ENCODE measurements at places on chromosomes 7 and 10.

DNA sequence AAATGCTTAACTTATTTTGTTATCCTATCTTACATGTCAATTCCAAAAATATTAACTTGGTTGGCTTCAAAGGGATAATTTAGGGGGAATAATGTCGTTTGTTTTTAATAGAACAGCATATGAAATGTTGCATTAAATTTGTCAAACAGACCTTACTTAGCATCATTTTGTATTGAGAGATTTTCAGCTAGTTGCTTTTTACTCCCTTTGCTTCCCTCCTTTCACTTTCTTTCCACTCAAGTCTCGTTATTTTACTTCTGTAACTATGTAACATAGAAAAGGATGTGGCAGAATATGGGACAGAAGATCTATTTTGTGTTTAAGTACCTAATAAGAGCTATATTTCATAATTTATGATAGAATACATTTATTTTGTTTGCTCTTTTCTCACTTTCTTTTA lies 2.6 kb downstream of the PHYHIPL start:
- DNase-seq = no peak

DNA sequence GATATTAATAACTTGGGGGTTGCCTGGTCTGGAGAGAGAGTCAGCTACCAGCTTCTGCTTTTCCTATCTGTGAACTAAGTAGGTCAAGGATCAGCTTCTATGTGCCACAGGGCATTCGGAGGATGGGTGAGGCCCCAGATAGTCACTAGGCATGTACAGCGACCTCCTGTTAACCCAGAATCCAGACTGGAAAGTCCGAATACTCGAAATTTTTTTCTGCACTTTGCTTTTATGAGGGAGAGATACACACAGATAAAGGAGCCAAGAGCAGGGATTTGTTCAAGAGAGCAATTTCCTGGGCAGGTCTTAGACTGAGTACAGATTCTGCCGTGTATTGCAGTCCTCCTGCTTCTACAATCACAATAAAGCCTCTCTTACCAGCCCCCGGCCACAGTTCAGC lies 54.2 kb downstream of the EMX2 start:
- no peak for DNase-seq

GRCh38 chr7:83469076-83469475 lies 179.9 kb downstream of the SEMA3E start:
- DNase-seq = no peak

DNA sequence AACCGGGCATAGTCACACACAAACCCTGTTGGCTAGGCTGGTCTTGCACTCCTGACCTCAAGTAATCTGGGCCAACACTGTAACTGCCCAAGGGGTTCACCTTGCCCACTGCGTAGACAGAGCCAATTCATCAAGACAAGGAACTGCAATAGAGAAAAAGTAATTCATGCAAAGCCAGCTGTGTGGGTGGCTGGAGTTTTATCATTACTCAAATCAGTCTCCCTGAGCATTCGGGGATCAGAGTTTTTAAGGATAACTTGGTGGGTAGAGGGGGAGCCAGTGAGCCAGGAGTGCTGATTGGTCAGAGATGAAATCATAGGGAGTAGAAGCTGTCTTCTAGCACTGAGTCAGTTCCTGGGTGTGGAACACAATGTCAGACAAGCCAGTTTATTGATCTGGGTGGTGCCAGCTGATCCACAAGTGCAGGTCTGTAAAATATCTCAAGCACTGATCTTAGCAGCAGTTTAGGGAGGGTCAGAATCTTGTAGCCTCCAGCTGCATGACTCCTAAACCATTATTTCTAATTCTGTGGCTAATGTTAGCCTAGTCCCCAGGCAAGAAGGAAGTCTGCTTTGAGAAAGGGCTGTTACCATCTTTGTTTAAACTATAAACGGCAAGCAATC lies 15.6 kb upstream of the FXYD4 start:
- DNase-seq = no peak

DNA sequence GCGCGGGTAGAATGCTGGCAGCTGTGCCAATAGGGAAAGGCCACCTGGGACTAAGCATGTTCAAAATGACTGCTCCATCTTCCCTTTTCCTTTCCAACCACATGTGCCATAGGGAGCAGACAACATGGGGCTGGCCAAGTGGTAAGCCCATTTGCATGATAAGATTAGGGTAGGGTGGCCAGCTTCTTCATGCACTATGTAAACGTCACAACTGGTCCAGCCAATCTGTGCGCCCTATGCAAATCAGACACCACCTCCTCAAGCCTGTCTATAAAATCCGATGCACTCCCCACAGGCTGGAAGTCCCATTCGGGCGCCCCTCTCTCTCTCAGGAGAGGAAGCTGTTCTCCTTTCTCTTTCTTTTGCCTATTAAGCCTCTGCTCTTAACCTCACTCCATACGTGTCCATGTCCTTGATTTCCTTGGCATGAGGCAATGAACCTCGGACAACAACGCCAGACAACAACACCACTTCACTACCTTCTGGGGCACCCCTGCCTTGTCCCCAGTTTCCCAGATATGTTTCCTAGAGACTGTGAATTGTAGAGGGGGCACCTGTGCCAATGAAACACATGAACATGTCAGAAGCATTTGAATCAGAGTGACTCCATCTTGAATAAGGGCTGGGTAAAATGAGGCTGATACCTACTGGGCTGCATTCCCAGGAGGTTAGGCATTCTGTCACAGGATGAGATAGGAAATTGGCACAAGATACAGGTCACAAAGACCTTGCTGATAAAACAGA lies 19.1 kb upstream of the EXOC6 start:
- DNase-seq = no peak

GRCh38 chr7:97390915-97391593 lies 273.6 kb downstream of the SDHAF3 start:
- DNase-seq = no peak

DNA sequence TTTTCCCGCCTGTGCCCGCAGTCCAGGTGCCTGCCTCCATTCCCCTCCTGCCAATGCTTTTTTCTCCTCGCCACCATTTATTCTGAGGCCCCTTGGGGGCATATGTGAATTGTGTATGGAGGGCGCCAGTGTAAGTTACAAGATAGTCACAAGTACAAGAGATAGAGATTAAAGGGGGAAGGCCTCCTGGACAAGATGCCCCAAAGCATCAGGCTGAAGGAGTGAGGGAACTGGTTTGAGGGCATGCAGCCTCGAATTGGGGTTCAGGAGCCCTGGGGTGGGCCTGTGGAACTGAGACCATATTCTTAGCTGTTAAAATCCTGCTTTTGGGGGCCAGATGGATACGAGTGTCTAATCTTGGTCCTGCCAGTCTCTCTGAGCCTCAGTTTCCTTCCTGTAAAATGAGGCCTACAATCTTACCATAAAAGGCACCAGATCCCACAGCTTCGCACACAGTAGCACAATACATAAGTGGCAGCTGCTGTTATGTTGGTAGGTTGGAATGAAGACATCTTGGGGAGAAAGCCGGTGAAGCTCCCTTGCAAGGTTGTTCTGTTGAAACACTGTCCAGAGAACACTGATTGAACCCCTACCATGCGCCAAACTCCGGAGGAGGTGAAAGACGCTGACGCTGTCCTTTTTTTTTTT lies 545 bp upstream of the COMTD1 start:
- no peak for DNase-seq

GRCh38 chr10:11355592-11355991 lies 255.9 kb downstream of the USP6NL start:
- no peak for DNase-seq

GRCh38 chr7:27251652-27252590 lies 9.3 kb downstream of the EVX1 start:
- DNase-seq = no peak

Data from hypothalamus (tissue), 51 donors.